Suppressor macrophage treated with lipopolysaccharide for 1 hour (primary cell): ENCODE measurements at places on chromosomes 5 and 9.

DNA sequence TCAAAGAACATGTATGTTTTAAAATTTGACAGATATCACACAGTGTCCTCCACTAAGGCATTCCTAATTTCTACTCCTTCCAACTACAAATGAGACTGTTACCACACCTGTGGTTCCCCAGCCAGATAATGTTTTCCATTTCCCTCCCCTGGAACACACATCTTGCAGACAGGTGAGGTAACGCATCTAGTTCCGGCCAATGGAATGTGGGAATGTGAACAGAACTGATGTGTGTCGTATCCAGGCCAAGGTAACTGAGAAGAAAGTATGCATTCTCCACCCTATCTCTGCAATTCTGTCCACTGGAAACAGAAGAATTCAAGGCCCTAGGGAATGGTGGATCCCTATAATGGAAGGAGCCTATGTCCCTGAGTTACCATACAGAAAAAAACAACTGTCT, 19.9 kb upstream of the NR4A3 start:
- DNase-seq, result no peak

- DNase-seq, result no peak
Observed at GRCh38 chr5:135895474-135896006, at the start of gene IL9. Gene IL9, minus strand, starts transcription at chr5:135895841. Its CDS starts 25 bp downstream, at chr5:135895816.

DNA sequence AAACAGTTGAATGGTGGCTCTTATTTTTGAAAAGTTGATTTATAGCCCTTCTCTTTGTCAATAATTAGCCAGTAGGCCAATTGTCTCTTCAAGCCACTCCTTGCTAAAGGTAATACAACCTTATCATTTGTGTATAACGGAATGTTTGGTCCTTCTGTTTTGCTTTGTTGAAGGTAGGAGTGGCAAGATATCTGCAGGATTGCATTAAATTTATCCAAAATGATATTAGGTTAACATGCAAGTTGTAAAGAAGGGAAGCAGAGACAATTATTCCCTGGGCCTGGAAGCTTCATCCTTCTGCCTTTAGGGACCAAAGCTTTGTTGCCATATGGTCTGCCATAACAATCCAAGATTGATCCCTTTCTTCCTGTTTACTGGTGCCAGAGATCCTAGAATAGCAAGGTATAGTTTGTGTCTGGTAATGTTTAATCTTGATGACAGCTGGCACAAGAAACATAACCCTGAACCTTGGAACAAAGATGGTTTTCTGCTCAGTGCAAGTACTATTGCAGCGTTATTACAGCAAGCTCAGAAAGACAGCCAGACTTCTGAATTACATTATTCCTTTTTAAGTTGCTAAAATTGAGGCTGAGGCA, 15.5 kb upstream of the FSD1L start:
- DNase-seq, result no peak

DNA sequence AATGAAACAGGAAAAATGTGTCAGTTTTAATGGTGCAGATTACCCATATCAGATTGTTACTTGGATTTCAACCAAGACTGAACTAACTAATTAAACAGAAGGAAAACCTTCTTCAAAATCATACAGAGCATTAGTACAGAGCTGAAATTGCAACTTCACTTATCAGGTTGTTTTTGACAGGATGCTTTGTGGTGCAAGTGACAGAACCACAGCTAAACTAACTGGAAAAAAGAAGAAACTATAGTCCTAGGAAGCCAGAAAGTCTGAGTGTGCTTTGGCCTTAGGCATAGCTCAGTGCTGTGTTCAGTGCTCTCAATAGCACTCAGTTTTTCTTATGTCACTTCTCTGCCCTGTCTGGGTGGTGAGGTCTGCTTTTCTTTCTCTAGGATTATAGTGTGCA, 267.4 kb downstream of the CHSY3 start:
- no peak for DNase-seq

DNA sequence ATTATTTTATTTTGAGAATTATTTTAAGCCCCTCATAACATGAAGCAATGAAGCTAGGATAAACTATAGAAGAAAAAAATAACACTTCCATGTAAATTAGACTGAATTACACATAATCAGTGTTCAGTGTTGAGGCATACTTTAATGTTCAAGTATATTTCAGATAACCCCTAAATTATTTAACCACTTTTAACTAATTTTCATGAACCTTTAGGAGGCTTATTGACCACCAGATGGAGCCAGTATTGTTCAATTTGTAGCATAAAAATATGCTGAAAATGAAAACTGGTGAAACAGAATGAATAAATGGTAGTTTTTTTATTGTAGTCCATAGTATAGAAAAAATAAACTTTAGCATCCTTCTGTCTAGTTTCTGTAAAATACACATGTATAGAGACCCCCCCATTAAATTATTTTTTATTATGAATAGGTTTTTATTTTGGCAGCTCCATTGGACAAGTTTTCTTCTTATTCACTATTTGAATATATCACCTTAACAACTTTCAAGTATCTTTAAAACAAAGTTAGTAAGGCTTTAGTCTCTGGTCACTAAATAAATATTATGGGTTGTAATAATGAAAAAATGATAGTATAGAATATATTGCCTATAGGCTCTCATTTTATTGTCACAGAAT, 190.1 kb downstream of the CWC27 start:
- peak; percentile 49 for DNase-seq

GRCh38 chr5:74040811-74041491, 415.0 kb downstream of the ARHGEF28 start:
- no peak for DNase-seq

GRCh38 chr5:96595300-96596090, 66.7 kb upstream of the CAST start:
- DNase-seq, result peak; percentile 39

DNA sequence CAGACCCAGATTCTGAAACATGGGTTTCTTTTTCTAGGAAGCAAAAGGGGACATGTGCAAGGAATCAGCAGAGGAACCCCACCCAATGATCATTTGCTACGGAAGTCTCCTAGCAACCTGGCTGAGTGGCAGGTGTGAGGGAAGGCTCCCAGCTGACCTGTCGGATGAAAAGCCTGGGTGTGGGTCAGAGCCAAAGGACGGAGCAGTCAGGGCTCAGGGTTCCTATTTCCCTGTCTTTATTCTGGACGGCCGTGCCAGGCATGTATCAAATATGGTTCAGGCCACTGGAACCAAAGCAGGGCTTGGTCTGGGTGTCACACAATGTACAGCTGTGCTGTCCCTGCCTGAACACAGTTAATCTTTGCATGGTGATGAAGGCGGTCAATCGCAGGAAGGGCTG, 20.1 kb downstream of the STK10 start:
- DNase-seq, result no peak

GRCh38 chr5:125463466-125464092, 717.1 kb upstream of the ZNF608 start:
- no peak for DNase-seq

DNA sequence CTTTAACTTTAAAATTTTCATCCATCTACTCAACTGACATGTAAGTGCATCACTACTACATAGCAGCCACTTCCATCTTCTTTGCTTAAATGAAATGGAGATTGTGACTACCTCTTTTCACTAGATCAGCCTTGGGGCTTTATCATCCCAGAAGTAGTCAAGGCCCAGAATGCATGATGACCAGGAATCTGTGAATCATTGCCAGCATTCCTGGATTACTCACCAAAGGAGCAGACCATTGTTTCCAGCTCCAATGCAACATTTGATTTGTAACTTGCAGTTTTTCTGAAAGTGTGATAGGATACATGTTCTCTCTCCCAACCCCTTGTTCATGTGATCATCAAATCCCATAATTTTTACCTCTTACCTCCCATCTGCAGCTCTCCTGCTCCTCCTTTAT, 65.1 kb downstream of the PLPPR1 start:
- no peak for DNase-seq

GRCh38 chr5:148887123-148887881, 60.9 kb downstream of the ADRB2 start:
- no peak for DNase-seq

DNA sequence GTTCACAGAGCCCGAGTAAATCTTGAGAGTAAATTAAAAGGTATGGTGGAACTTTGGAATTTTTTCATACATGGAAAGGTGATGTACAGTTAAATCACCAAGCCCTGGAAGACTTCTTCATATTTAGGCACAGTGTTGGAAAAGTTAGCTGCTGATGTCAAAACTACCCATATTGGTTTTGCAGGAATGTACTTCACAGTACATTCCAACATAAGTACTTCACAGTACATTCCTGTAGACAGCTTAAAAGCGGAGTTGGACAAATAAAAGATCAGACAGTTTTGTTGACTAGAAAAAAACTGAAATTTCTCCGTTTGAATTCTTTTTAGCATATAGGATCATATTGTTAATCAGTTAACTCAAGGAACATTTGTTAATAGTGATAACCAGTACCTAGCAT, 1.8 kb downstream of the RANBP17 start:
- DNase-seq, result no peak

DNA sequence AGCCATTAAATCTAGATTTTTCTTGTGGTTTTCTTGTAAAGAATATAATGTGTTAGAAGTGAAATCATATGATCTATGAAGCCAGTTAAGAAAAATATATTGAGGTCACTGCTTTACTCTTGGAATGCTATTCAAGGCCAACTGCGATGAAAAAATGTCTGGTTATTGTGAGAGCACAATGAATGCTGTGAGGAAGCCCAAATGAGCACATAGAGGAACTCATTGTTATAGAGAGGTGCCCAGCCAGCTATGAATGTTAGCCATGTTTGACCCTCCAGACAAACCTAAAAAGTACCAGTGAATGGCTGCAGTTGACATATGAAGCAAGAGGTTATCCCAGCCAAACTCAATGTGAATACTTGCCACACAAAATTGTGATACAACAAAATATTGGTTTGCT, 359.8 kb upstream of the FAM174A start:
- DNase-seq, result no peak

DNA sequence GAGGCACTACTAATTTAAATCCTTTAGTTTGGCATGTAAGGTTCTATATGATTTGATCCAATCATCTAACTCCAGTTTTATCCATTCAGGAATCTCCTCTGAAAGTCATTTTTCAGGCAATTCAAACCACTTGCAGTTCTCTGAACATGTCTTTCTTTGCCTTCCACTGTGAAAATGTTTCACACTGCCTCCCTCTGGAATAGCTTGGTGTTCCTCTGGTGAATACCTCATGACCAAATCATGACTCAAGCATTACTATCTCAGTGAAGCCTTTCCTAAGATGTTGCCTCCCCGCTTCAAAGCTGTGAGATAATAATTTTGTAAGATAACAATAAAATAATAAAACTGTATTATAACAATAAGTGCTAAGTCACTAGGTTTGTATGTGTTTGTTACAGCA, 981.1 kb downstream of the DTWD2 start:
- DNase-seq, result no peak
